ENCODE measurements at places on chromosomes 12 and 14.

- DNase-seq: no peak
Measured at GRCh38 chr12:119802472-119802871, 74.6 kb downstream of the CIT start.

DNA sequence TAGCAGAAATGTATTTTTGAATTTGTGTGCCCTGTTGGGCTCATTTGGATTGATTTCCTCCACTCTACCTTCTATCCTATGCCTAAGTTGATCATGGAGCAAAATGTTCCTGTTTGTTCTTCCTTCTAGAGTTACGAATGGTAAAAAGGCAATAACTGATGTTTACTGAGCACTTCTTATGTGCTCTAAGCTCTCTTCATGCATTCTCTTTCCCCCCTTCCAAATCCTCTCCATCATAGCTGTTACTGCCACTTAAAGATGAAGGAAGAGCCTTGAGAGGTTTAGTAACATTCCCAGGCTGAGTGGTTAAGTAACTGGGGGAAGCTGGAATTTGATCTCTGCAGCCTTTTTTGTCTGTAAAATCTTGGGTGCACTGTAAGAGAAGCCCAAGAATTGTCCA, 60.1 kb downstream of the CHST11 start:
- no peak for DNase-seq

GRCh38 chr12:50271724-50272247, 11.5 kb downstream of the LIMA1 start:
- no peak for DNase-seq

GRCh38 chr14:51014086-51014485, 69.8 kb upstream of the PYGL start:
- no peak for DNase-seq

GRCh38 chr12:52084491-52085231, 5.2 kb downstream of the SMIM41 start:
- no peak for DNase-seq

DNA sequence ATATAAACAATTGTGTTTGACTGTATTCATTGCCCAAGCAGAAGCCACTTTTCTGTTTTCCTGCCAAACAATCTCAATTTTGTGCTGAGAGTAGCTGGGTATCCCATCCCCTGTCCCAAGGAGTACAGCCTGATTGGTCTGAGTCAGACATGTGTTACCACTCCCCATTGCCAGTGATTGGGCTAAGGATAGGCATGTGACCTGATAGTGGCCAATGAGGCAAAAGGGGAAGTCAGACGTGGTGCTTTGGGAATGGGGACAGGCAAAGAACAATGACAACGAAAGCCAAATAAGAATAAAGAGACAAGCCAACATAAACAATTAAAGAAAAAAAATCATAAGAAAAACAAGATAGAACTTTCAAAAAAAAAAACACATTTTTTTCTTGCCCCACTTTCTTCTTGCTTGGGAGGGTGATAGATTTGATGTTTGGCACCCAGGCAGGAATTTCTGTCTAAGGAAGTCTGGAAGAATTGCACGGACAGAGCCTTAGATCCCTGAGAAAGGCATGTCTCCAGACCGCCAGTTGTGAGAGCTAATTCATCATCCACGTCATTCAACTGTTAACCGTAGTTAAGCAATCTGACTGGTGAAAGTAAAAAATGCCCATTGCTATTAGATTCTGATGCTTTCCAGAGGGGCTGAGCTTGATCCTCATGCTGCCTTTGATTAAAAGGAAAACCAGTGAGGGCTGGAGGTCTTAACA, 626.6 kb upstream of the TMEM132C start:
- no peak for DNase-seq

DNA sequence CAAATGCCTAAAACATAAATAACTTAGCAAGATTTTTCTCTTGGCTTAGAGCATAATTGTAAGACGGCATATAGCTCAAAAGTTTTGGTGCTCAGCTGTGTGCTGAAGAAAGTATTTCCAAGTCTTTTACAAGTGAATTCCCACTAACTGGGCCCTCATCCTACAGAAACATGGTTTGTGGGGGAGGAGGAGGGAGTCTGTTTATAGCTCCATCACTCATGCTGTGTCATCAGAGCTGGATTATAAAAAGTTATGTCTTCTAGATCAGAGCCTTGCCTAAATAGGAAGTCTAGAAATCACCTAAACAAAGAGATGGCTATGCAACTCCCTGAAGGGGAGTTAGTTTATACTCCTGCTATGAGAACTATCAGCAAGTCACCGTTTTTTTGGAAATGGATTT, 65.9 kb upstream of the OTOGL start:
- DNase-seq: no peak

- peak; percentile 84 for DNase-seq
Measured at GRCh38 chr14:37172024-37172869, at the start of gene SLC25A21. SLC25A21 (minus strand) TSS chr14:37172606.

DNA sequence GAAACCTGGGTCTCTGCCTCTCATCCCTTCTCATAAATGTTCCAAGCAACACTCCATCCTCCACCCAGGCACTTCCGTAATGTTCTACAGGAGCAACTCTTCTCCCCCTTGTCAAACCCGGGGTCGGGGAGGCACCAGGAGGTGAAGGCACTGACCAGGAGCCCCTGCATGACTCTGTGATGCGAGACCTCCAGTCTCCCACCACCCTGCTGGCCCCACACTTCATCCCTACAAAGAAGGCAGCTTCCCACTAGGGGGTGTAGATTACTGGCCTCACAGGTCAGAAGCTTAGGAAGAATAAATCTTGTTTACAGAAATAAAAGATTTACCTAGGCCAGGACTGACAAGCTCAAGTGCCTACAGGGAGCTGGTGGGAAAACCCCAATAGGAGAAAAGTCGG, 47.2 kb downstream of the ERH start:
- no peak for DNase-seq

DNA sequence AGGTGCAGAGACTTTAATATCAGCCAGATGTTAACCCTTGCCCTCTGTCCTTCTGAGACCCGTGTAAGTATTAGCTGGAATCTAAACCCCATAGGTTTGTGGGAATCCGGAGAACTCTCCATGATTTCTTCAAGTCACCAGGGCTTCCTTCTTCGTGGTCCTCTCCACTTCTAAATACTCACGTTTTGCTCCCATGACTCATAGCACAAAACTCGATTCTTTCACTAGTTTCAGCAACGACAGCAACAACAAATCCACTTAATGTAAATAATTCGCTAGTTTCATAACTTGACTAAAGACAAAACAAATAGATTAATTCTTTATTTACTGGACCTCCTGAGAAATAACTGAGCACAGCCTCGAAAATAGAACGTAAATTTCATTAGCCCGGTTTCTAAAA, 4.4 kb upstream of the CLEC2A start:
- DNase-seq: no peak

DNA sequence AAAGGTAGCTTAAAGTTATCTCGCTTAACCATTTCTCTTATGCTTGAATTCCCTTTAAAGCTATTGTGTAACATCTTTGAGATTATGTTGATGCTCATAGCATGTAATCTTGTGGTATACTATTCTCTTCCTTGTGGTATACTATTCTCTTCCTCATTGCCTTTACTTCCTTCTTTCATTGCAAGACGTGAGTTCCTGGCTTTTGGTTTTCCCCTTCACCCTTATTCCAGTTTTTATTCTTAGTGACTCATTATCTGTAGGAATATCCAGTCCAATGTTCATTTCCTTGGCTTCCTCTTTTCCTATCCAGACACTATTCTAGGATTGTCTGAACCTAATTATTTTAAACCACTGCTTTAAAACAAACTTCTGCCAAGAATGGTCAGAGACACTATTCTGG, 564.0 kb downstream of the CCER1 start:
- DNase-seq: no peak

GRCh38 chr12:116343331-116343884, 65.9 kb upstream of the MED13L start:
- no peak for DNase-seq

DNA sequence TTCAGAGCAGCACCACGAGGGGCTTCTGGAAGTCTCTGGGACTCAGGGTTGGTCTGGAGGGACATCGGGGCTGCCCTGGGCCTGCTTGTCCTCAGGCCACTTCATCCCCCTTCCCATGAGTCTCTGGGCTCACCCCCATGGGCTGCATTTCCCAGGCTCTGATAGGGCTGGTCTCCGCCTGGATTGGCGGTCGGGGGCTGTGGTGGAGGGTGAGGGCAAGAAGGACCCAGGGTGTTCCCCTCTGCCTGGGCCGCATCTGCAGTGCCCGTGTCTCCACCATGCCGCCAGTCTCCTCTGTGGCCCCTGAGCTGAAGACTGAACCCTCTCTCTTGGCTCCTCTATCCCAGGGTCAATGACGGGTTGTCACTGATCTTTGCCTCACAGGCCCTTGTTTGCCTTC, 242.1 kb downstream of the ADGRD1 start:
- no peak for DNase-seq

DNA sequence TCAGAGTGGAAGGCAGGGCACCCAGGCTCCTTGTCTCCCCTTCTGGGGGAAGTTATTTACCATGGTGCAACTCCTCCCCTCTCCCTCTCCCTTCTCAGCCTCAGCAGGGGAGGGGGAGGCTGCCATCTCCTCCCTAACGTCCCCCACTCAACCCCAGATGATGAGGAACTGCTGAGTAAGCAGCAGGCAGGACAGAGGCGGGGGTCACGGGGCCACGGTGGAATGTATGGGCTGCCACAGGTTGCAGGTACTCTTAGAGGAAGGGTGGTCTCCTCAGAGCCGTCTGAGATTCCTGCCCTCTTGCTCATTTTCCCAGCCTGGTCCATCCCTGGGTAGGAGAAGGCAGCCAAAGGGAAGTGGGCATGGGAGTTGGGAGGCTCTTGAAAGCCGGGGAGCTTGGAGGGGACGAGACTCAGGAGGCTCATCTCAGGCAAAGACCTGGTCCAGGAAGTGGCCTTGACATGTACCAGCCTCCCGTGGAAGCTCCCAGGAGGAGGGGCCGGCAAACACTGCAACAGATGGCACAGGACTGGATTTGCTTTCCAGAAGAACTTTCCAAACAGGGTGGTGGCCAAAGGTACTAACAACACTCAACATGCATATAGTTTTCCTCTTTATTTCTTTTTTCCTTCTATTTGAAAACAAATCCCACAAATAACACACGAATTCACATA, 19.0 kb downstream of the RIN3 start:
- DNase-seq: no peak

GRCh38 chr12:75257510-75257909, 47.9 kb upstream of the KCNC2 start:
- DNase-seq: no peak

- no peak for DNase-seq
Measured at GRCh38 chr12:33322519-33322918, 117.1 kb downstream of the SYT10 start.

DNA sequence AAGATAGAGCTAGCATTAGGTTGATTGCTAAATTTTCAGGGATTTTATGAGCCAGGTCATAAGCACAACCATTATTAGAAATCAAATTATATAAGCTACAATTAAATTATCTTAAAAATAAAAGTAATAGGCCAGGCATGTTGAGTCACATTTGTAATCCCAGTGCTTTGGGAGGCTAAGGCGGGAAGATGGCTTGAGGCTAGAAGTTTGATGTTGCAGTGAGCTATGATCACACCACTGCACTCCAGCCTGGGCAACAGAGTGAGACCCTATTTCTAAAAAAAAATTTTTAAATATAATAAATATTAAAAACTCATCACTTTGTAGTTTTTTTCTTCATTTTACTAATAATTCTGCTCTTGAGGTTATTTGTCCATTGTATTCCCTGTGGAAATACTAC, 1.9 kb upstream of the LIMA1 start:
- no peak for DNase-seq

DNA sequence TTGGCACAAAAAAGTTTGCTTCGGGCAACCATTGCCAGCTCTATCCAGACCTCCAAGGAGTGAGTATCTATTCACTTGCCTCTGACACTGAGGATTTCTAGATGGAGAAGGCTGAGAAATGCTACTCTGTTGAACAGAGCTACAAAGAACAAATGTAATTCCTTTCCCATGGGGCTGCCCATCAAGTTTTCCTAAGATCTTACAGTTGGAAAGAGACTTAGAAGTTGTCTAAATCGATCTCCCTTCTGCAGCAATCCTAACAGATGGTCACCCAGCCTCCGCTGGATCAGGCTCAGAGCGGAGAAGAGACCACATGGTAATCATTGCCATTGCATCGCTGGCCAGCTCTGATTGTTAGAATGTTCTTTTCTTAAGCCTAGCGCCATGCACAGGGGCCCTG, 110.1 kb upstream of the BCL2L14 start:
- DNase-seq: no peak

DNA sequence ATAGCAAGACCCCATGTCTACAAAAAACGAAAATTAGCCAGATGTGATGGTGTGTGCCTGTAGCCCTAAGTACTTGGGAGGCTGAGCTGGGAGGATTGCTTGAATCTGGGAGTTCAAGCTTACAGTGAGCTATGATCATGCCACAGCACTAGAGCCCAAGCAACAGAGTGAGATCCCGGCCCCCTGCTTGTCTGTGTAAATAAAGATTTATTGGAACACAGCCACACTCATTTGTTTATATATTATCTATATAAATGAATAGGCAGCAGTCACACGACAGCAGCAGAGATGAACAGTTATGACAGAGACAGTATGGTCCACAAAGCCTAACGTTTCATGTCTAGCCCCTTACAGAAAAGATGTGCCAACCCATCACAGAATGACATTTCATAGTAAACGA, 14.8 kb downstream of the DDX54 start:
- DNase-seq: no peak

DNA sequence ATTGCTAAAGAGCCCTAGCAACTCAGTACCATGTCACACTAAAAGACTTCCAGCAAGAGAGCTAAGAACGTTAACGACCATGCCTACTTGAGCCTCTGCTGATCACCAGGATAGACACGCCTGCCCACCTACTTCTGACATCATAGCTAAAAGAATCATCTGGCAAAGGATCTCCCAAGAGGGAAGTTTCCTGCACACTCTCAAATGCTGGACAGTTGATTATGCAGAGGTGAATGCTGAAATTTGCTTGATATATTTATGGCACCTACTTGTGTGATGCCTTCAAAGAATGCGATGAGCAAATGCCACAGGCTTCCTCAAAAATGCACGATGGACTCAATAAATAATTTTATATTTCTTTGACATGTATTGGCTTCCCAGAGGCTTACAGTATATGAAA, 113.6 kb downstream of the GALC start:
- no peak for DNase-seq

- no peak for DNase-seq
Measured at GRCh38 chr12:65432114-65432513, 153.6 kb downstream of the MSRB3 start.

- no peak for DNase-seq
Measured at GRCh38 chr12:25107920-25108319, 87.0 kb downstream of the DNAI7 start.

Measured in ecto neural progenitor cell (in vitro differentiated cells).